ENCODE measurements at places on chromosomes 5 and 9.
A peak's percentile ranks its signal among the peaks of the same experiment; 100 is the strongest.

GRCh38 chr5:149389552-149390495 is 10.7 kb upstream of the IL17B start:
- DNase-seq: no peak

GRCh38 chr9:95109456-95109855 is 208.1 kb downstream of the FANCC start:
- DNase-seq: no peak

- no peak for DNase-seq
Observed at GRCh38 chr5:155459889-155460500, 446.4 kb downstream of the KIF4B start.

GRCh38 chr5:132116072-132116471 is 42.5 kb downstream of the CSF2 start:
- no peak for DNase-seq

- no peak for DNase-seq
Observed at GRCh38 chr9:13787234-13787833, 507.8 kb upstream of the MPDZ start.

GRCh38 chr5:151005187-151005949 is 15.0 kb upstream of the GPX3 start:
- peak; percentile 65 for DNase-seq

DNA sequence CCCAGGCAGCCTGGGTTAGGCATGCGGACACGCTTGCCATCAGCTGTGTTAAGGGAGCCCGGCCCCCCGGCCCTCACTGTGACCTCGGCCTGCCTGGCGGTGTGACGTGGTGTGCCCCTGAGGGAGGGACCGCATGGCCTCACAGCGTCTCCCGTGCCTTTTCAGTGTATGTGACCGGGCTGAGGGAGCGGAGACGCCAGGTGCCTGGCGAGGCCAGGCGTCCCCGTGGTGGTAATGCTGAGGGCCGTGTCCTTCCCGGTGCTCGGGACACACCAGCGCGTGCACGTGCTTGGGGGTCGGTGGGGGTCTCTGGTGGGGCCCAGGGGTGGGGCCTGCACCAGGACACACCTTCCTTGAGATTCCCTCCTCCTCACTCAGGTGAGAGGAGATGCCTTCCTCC is 10.9 kb downstream of the RNU6ATAC start:
- no peak for DNase-seq

DNA sequence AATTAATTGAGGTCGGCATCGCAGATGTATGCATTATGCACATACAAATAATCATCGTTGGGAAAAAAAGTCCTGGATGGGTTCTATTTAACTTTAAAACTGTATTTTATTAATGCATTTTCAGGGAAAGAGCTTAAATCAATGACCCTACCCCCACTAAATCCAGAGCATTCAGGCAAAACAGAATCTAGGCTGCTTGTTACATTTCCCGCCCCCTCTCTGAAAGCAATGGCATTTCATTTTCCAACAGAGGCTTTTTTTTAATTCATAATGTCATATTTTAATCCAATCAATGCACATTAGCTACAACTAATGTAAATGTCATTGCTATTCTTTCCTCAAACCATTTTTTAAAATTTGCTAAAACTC is 117.4 kb upstream of the GRIA1 start:
- DNase-seq: no peak

GRCh38 chr5:82295959-82296531 is 17.9 kb upstream of the RPS23 start:
- DNase-seq: no peak

DNA sequence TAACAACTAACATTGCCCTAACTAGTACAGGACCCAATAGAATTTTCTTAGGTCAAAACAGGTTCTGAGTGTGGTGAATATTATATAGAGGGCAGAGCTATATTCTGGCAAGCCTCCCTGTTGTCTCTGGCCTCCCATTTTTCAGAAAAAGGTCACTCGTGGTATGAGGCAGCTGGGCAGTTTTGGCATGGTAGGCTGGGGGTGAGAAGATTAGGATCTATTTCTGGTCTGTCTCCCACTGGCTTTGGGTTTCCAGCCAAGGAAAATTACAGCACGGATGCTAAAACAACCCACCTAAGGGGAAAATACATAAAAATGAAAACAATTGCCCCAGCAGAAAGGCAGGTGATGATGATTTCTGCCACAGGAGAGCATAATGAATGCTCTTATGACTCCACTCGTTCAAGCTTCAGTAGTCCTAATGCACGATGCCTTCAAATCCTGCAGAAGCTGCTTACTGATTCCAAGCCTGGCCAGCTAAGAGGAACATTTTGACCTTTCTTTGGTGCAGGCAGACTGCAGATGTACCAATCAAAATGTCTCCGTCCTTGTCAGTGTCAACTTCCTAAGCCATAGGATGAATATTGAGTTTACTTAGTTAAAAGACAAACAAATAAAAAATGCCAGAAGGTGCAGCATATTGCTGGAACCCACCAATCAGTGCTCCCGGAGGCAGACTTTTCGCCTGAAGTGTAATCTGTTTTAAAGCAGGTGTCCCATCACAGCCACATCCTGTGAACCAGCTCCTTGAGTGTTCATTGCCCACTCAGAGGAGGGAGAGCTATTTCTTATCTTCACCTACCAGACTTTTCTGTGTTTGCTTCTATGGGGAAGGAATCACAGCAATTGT is 435.4 kb downstream of the ZSWIM6 start:
- DNase-seq: no peak

DNA sequence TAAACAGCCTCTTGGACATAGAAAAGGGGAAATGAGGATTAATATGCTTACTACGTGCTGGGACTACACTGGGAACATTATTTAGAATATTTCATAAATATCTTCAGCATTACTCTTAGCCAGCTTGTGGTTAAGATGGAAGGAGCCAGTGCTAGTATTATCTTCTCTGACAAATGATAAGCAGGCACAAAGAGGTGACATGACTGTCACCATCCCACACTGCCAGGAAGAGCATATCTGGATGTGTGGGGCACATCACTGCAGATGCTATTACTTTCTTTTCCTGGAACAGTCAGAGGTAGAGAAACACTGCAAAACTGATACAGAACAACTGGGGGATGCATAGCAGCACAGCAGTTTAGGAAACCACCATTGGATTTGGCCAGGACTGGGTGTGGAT is 281.0 kb upstream of the TNC start:
- no peak for DNase-seq

GRCh38 chr5:98163796-98164493 is 609.5 kb upstream of the RGMB start:
- no peak for DNase-seq

GRCh38 chr5:173594061-173594460 is 22.4 kb downstream of the BOD1 start:
- no peak for DNase-seq

- DNase-seq: no peak
Observed at GRCh38 chr5:177447066-177447610, 524 bp downstream of the PRR7 start.

DNA sequence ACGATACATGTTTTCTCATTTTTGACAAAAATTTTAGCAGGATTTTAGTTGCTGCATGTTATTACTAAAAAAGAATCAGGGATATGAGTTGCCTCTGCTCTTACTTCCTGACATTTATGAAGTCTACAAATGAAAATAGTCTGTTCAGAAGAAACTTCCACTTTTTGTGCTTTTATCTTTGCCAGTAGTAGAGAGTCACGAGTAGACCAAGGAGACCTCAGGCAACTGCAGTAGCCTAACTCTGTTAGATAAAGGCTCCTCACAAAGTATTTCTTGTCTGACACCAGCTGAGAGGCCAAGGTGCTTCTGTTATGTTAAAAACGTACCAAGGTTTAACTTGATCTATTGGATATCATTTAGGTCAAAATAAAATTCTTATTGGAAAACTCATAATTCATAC is 333.9 kb downstream of the NR2F1-AS1 start:
- DNase-seq: no peak

GRCh38 chr9:104879555-104880309 is 48.2 kb downstream of the ABCA1 start:
- no peak for DNase-seq

DNA sequence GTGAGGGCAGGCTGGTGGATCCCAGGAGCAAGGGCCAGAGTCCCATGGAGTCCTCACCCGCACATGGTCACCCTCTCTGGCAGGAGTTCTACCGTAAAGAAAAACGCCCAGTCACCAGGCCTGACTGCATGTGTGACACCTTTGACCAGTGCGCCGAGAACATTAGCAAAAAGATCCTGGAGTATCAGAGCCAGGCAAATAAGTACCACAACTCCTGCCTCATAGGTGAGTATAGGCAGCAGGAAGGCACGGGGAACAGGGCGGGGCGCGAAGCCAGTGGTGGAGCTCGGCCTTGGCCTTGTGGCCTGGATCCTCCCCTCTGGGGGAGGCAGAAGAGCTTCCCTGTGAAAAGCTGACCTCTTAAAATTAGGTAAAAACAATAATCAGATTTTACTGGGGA is 45.4 kb upstream of the TDRD7 start:
- no peak for DNase-seq

DNA sequence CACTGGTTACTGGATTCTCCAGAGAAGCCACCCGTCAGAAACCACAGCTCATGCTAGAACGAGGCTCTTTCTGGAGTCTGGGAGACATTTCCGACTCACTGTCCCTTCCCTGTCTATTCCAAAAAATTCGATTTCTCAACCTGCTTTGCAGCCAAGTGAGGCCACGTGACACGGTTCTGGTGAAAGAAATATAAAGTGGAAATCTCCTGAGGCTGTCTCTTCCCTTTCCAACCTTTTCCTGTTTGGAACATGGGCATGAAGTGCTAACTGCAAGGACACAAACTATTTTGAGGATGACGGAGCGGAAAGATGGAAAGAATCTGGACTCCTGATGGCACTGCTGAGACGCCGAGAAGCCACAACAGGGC is 6.1 kb upstream of the PTGS1 start:
- DNase-seq: peak; percentile 57

- DNase-seq: no peak
Observed at GRCh38 chr9:37889536-37889935, 14.4 kb downstream of the SLC25A51 start.

DNA sequence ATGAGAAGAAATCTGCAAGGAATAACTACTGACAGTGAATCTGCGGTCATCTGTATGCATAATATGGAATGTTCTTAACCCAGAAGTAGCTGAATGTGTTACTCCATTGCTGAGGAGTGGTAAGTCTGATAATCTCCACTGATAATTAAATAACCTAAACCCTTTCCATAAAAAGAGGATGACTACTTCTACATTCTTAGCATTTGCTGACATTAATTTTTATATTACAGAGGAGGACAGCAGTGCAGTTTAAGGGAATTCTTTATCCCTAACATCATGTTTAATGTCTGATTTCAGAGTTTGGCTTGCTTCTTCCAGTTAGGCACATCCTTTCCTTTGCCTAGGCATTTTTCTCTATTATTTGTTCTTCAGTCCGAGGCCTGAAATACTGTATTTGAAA is 52.2 kb downstream of the CDC42SE2 start:
- no peak for DNase-seq

DNA sequence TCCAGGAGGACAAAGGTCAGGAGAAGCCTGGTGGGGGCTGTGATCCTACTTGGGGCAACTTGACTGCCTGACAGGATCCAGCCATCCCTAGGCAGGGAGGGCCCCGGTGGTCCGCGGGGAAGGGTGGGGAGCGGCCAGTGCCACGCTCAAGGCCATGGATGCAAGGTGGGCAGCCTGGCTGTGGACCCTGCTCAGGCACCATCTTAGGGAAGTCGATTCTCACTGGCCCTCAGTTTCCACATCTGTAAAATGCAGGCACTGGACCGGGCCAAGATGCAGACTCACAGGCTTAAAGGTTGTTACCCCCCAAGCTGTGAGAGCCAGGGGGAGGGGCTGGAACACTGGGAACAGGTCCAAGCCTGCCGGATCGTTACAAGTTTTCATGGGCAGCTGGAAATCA is 8.7 kb upstream of the DOLPP1 start:
- no peak for DNase-seq

DNA sequence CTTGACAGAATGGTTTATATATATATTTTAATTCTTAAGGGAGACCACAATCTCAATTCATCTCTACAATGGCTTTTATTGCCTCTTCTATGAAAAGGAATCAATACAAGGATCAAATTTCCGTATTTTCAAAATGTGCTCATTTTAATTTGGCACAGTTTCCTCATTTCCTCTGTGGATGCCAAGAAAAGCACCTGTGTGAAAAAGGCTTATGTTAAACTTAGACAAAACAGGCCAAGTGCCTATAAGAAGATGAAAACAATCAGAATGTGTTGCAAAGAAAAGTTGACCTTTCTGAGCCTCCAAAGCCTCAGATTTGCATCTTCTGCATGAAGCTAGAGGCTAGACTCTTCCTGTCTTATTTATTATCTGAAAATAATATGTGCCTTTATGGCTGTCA is 173.7 kb upstream of the SLC12A2 start:
- DNase-seq: no peak

DNA sequence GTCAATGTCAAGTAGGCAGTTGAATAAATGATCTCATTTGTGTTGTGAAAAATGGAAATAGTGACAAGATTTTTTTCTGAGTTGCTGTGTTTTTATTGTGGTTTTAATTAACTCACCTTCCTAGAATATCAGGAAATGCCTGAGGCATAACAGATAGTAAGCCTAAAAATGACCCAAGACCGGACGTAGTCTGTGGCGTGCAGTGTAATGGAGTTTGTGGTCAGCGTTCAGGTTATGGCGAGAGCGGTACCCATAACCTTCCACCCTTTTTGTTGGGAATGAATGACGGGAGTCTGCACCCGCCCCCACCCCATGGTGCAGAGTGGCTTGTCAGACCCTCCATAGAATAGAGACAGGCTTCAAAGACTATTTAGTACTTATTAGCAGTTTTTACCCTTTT is 119.3 kb downstream of the GALNT10 start:
- no peak for DNase-seq

DNA sequence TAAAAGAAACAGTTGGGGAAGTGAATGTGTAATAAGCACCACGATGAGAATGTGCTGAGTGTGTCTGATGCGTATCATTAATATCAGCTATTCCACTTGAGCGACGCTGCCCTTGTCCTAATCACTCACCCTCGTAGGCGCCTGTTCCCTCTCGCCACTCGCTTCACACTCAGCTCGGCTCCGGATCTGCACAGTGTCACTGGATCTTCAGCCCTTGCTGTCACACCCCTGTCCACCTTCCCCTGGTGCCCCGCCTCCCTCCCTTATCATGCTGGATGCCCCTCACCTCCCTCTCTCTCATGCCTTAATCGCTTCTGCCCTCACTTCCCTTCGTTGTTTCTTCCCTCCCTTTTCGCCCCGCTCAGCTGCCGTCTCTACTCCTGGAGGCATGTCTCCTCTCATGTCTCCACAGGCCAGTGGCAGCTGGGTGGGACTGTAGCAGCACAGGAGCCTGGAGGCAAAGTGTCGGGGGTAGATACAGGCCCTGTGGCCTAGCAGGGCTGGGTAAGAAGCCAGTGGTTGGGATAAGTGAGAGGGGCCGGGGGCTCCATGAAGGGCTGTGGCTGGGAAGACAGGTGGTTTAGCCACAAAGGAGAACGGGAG is 43.5 kb downstream of the ANKDD1B start:
- peak; percentile 54 for DNase-seq

GRCh38 chr5:56166671-56167385 is 66.3 kb downstream of the ANKRD55 start:
- no peak for DNase-seq

GRCh38 chr5:128962211-128962610 is 3.1 kb upstream of the SLC27A6 start:
- DNase-seq: no peak

- DNase-seq: no peak
Observed at GRCh38 chr9:131432597-131433301, 38.9 kb downstream of the PRRC2B start.

GRCh38 chr5:127909066-127909465 is 174.5 kb upstream of the SLC12A2 start:
- DNase-seq: no peak

- no peak for DNase-seq
Observed at GRCh38 chr9:72661401-72662135, 140.2 kb downstream of the TMC1 start.

- no peak for DNase-seq
Observed at GRCh38 chr5:170681013-170681433, 102.5 kb upstream of the GABRP start.
